Glomerular endothelial cell (primary cell): ENCODE measurements at places on chromosomes 1 and 21. TPM values are rescaled to one million over a fixed set of nuclear protein-coding genes. Genes with fewer than 3 reads are reported as not detected.

FAAH gene
- 0.97 and 0.99 TPM in 2 replicates for total RNA-seq

KRTAP12-2 gene
- not detected in 2 replicates for total RNA-seq

GRCh38 chr1:15722836-15723532 is 13.1 kb upstream of the SLC25A34 start:
- no peak for DNase-seq

GRCh38 chr1:15592285-15592684 is 7.4 kb upstream of the AGMAT start:
- DNase-seq = no peak

DNA sequence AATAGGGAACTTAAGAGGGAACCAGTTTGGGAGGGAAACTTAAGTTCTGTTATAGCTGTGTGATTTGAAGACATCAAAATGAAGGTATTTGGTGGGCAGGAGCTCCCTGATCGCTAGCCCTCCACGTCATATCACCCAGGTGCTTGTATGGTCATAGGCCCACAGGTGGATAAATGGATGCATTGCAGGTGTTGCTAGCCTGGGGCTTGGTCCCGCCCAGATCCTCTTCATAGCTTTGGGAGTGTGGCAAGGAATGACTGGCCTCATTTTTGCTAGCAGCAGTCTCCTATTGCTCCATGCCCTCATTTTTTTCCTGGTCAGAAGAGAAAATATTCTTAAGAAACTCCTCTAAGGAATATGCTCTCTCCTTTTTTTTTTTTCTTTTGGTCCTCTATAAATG is 11.3 kb downstream of the GNPAT start:
- no peak for DNase-seq

B3GALT5 gene
- total RNA-seq = 1.1 and 3.6 TPM in 2 replicates

KIFAP3 gene
- 15.0 and 21.1 TPM in 2 replicates for total RNA-seq

- no peak for DNase-seq
These were observed 43.4 kb upstream of the ZBTB40 start for GRCh38 chr1:22408230-22408629.

DNA sequence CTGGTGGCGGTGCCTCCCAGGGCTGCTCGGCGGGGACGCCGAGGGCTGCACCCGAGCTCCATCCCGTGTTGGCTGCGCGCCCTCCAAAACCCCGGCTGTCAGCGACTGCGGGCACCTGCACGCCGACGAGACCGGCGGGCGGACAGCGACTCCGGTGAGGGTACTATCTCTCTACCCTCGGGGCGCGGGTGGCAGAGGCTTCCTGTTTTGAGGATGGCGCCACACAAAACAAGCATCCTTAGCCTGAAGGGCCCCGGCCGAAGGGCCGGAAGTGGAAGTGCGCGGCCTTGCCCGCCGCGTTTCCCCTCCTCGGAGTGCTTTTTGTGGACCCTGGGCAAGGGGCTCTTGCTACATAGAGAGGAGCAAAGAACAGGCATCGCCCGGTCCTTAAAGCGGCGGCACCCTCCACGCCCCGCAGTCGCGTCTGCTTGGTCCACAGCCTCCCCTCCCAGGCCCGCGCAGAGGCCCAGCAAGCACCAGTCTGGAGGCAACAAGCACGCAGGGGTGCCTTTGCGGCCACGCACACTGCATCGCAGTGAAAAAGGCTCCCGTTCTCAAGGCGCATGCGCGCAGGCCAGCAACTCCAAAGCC is 561 bp upstream of the COQ8A start:
- DNase-seq = no peak

DNA sequence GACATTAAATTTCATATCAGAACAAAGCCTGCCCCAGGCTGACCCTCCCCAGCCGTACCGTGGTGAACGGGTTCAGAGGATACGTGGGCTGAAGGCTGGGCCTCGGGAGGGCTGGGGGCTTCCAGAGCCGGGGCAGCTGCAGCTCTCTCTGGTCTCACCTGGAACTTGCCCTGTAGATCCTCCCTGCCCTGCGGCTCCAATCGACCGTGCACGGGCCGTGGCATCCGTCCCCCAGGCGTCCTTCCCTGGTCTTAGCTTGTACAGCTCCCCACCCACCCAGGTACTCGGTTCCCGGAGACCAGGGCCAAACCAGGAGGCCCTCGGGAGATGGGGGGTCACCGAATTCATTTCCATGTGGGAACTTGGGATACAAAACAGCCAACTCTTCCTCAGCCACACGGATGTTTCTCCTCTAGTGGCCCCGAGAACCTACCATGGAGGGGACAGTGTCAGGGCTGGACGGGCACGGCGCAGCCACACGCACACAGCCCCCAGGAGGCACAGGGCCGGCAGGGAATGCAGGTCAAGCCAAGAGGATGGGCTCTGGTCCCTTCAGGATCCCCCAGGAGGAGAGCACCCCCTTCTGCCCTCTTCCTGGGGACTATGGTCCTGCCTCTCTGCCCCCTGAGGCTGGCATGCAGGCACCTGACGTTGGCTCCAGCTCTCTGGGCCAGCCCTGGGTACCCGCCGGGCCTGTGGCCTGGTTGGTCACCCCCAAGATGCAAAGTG is 3.1 kb downstream of the B3GALT6 start:
- no peak for DNase-seq

GRCh38 chr1:156119503-156120209 is 5.1 kb downstream of the LMNA start:
- DNase-seq = no peak

HCN3 gene
- 0.19 and 1.3 TPM in 2 replicates for total RNA-seq

EFNA1 gene
- 77.9 and 195 TPM in 2 replicates for total RNA-seq

DNA sequence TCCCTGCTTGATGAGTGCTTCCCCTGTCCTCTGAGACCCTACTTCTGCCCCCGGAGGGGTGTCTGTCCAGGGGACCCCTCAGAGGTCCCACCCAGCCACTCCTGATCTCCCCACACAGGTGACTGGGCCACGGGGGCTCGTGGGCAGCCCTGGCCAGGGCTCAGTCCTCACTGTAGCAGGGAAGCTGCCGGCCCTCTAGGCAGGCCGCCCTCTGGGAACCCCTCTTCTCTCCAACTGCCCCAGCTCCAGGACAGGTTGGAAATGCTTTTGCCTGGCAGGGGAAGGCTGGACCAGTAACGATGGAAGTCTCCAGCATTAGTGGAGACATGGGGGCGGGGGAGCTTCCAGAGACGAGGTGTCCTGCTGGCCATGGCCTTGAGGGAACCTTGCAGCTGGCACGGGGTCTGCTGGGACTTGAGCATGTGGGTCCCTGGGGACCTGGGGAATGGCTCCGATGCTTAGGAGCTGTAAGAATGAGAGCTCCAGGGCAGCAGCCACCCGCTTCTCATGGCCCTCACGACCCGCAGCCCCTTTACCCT is 3.1 kb upstream of the FNDC10 start:
- DNase-seq = no peak

- DNase-seq = no peak
These were observed 6.6 kb downstream of the NID1 start for GRCh38 chr1:236058141-236058934.

GRCh38 chr1:174974711-174975119 is 25.0 kb upstream of the CACYBP start:
- DNase-seq = no peak

CD2 gene
- total RNA-seq = not detected in 2 replicates

TMEM52 gene
- 0.18 TPM in 1 of 2 replicates, not detected in the other for total RNA-seq

GRCh38 chr1:31924839-31925238 is 13.3 kb downstream of the PTP4A2 start:
- DNase-seq = no peak

- no peak for DNase-seq
These were observed 30.0 kb downstream of the C2CD2 start for GRCh38 chr21:41923631-41924367.

EIF4G3 gene
- total RNA-seq = 44.0 and 62.9 TPM in 2 replicates

APCS gene
- not detected in 2 replicates for total RNA-seq

DNA sequence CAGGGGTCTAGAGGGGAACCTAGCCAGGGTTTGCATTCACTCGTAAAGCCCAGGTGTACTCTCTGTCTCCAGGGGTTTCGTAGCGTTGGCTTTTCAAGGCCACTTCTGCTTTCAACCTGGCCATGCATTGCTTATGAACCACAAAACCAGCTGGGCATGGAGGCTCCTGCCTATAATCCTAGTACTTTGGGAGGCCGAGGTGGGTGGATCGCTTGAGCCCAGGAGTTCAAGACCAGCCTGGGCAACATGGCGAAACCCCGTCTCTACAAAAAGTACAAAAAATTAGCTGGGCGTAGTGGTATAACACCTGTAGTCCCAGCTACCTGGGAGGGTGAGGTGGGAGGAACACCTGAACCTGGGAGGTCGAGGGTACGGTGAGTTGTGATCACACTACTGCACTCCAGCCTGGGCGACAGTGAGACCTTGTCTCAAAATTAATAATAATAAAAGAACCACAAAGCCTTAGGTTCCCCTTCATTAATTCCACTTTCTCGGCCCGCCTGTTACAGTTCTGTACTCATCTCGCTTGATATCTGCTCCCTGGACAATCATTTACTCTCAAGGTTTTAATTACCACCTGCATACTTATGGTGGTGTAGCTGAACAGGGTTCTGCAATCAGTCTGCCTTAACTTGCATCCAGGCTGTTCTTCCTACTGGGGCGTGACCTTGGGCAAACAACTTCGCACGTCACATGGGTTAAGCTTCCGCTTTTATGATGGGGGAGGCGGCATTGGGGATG is 6.1 kb downstream of the SLC16A4 start:
- no peak for DNase-seq

EXTL1 gene
- 0.06 TPM in 1 of 2 replicates, not detected in the other for total RNA-seq

FAM72B gene
- 0.29 and 1.2 TPM in 2 replicates for total RNA-seq

- no peak for DNase-seq
These were observed 114.5 kb upstream of the TMPRSS15 start for GRCh38 chr21:18518054-18518481.

GRCh38 chr1:109788695-109789521 is 25.2 kb upstream of the EPS8L3 start:
- DNase-seq = no peak

- DNase-seq = no peak
These were observed 79.9 kb downstream of the PTPN14 start for GRCh38 chr1:214471458-214471857.

LEFTY1 gene
- total RNA-seq = not detected in 2 replicates
